ENCODE measurements at places on chromosomes 12 and 14. TPM values are rescaled to one million over a fixed set of nuclear protein-coding genes. Genes with fewer than 3 reads are reported as not detected.

DNA sequence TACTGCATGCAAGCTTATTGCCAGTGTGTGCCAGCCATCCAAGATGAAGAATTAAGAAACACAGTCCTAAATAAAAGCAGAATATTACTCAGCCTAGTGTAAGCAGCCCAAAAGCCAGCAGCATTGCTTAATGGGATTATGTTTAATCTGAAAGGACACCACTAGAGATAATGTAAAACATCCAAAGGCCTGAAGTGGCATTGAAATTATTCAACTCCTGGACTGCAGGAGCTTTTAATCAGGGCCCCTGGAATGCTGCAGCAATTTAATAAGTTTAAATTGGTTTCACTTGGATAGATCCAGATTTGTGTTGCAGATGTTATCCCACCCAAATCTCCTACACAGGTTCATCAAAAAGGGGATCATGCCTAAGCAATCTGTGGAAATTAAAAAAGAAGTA, 193.0 kb downstream of the C12orf50 start:
- DNase-seq: no peak

- DNase-seq: no peak
Observed at GRCh38 chr12:66127650-66128049, 2.9 kb downstream of the LLPH start.

DNA sequence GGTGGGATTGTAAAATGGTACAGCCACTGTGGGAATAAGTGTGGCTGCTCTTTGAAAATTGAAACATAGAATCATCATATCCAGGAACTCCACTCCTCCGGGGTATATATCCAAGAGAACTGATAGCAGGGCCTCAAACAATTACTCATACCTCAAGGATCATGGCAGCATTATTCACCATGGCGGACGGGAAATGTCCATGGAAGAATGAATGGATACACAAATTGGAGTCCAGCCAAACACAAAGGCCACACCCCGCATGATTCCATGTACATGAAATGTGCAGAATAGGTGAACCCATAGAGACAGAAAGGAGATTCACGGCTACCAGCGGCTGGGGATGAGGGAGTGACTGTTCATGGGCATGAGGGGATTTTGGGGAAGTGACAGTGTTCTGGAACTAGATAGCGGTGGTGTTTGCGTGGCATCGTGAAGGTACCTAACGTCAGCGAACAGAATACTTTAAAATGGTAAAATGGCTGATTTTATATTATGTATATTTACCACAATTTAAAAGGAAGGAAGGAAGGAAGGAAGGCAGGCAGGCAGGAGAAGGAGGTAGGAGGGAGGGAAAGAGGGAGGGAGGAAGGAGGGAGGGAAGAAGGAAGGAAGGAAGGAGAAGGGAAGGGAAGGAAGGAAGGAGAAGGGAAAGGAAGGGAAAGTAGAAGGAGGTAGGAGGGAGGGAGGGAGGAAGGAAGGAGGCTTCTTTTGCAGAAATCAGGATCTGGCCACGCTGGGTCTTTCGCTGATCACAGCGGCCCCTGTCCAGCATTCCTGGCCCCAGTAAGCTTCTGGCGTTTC, 14.1 kb upstream of the NCOR2 start:
- DNase-seq: no peak

DNA sequence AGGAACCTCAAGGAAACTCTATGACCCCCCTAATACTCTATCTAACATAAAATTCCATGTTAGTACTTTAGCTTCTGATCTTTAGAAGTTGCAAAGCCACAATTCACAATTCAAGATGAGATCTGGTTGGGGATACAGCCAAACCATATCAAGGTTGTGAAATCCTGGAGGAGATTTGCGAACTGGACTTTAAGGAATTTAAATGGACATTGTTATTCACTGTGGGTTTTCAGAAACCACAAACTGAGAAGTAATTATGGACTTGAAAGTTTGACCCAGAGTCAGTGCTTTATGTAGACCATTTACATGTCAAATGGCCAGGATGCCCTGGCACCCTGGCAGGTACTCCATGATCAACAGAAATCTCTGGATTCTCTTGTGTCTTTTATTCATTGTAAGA, 14.2 kb upstream of the CDKL1 start:
- no peak for DNase-seq

DNA sequence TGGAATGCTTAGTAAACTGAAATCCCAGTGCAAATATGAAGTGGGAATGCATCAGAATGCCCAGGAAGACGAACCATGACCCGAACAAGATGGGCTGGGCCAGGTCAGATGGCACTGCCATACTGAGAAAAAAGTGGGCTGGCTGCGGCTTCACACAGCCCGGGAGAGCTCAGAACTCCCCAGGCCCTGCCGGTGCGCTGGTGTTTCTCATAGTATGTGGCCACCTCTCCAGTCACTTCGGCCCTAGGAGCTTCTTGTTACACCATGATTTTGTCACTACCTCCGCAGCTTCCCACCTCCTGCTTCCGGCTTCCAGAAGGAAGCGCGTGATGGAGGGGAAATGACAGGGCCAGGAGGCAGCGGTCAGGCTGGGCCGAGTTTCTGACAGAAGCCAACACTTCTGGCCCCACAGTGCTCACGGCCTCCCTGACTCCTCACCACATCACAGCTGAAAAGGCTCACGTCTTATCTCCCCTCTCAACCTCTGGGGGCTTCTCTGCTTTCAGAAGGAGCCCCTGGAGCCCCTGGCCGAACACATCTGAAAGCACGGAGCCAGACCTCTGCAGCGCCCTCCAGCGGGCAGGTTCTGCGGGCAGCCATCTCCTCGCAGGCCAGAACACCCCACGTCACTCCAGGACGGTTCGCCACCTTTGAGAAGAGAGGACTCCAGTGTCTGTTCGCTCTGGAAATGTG, 30.7 kb downstream of the DAD1 start:
- no peak for DNase-seq

GRCh38 chr12:50609292-50609874, 104.6 kb downstream of the DIP2B start:
- DNase-seq: no peak

The WNT1 gene
- total RNA-seq: not detected

The PPP1R36 gene
- 1.1 TPM for total RNA-seq

Data from chondrocyte (in vitro differentiated cells).